ENCODE measurements at places on chromosomes 16 and 17. TPM values are rescaled to one million over a fixed set of nuclear protein-coding genes. Genes with fewer than 3 reads are reported as not detected.

DNA sequence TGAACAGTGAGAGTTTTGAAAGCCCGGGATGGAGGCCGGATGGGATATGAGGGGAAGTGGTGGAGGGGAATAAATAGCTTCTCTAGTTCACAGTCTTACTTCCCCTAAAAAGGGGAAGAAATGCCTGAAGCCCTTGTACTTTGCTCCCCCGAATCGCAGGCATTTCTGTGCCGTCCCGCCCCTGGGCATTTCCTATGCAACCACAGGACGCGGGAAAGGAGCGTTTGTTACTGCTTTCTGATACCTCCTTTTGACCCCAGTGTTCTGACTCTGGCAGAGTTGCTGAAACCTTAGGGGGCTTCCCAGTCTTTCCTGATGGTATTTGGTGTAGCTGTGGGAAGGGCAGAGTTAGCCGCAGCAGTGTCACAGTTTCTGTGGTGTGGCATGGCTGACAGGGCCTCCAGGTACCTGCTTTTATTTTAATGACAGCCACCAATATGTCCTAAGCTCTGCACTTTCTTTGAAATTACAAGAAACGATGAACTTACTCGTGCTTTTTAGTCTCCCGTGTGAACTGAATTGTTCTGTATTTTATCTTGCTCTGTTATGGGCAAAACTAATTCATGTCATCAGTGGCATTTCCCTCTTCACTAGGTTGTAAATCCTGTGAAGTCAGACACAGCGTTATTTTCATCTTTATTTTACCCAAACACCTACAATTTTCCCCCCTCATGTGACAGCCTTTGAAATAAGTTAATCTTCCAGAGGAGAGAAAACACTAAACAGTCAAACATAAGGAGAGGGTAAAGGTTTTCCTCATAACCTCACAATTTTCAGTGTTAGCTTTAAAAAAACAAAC, 27.1 kb downstream of the USP10 start:
- DNase-seq, result no peak

- DNase-seq, result no peak
Measured at GRCh38 chr16:27181019-27181790, 22.1 kb upstream of the KDM8 start.

- no peak for DNase-seq
Measured at GRCh38 chr17:29562615-29563014, 4.2 kb downstream of the ABHD15 start.

GRCh38 chr17:64339516-64340490, 50.9 kb downstream of the PECAM1 start:
- DNase-seq, result no peak

MT1A gene
- not detected for total RNA-seq

- DNase-seq, result no peak
Measured at GRCh38 chr17:27457360-27457715, 1.1 kb downstream of the KSR1 start.

All from prostate gland (tissue), 2 donors.